NAMALWA (cell line): ENCODE measurements at places on chromosomes 7 and 10.

DNA sequence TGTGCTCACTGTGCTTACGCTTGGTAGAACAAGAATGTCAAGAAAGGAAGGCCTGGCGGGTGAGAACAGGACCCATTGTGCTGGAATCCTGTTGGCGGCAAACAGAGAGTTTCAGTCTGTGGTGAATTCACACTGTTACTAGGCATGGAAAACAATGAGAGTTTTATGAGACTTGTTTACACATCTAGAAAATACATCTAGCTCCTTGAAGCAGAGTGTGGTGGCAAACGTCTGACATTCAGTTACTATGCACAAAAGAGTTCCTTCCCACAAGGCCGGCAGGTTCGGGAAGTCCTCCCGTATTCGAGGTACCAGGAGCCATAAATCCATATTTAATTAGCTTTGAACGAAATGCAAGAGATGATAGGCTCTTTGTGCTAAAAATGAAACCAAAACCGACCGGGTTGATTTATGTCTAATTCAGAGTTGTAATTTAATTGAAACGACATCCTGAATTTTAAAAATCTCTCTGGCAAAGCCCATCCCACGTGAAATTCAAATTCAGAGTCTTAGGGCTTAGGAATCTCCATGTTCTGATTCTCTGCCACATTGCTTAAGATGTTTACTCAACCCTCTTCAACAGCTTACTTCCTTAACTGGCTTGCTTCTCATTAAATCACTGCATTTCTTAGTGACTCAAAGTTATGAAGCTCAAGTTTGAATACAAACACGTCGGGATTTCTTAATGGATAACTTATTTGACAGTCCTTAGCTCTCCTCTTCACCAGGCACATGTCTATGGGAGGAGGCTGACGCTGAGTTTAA, 299.9 kb upstream of the PITRM1 start:
- no peak for DNase-seq

GRCh38 chr7:17056491-17057142, 174.8 kb upstream of the AGR3 start:
- DNase-seq: no peak

DNA sequence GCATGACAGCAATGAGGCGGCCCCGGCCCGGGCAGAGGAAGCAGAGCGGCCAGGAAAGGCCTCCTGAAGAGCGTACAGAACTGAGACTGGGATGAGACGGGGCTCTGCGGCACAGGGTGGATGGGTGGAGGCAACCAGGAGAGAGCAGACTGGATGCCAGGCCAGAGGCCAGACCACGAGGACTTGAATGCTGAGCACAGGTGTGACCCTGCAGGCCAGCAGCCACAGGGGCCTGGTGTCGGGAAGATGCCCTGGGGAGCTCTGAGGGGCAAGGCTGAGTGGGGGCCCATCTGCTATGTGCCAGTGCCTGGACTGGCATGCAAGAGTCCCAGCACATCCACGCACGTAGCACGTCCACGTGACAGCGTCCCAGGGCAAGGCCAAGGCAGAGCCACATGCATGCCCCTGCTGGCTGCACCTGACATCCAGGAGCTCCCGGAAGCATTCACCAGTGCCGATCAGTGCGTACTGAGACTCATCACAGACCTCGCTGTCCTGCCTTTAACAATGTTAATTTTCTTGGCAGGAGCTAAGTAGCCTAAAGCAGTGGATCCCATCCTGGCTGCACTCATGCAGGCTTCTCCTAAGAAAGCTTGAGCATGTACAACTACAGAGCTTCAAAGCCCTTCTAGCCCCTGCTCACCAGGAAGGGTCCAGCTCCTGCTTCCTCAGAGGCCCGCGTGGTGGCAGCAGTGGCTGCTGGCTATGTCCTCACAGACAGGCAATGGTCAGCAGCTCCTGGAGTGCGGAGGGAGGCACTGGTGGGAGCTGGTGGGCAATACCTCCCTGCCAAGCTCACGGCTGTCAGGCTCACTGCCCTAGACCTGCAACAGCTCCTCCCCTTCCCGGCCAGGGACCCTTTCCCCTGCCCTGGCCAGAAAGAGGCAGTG, 18.0 kb downstream of the GRID1 start:
- DNase-seq: no peak

DNA sequence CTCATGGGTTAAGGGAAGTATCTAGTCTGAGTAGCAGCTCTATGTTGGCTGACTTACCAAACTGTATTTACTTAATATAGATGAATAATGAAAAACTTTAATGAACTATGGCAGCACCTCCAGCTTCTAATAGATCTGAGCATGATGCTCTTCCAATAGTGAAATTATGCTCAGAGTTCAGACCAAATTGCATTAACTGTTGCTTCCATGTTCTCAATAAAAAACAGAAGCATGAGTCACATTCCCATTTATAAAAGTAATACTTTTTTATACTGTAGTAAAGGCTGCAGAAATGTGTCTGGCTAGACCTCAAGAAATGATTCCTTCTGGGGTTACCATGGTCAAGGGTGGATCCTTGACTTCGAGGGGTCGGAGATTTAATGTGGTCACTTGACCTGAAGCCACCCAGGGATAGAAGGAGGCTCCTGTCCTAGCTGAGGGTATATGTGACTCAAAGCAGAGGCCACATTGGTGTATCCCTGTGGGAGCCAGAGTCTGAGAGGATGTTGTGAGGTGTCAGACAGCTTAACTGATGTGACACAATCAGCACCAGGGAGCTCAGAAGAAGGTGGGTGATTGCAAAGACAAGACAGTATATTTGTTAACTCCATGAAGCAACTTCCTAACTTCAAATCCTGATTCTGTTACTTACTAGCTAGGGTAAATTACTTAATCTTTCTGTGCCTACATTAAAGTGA, 19.8 kb upstream of the PLCE1 start:
- DNase-seq: no peak

- no peak for DNase-seq
These were observed 266.9 kb upstream of the SHH start for GRCh38 chr7:156079156-156079555.

- DNase-seq: no peak
These were observed 2.6 kb downstream of the ATRNL1 start for GRCh38 chr10:115095758-115096157.

DNA sequence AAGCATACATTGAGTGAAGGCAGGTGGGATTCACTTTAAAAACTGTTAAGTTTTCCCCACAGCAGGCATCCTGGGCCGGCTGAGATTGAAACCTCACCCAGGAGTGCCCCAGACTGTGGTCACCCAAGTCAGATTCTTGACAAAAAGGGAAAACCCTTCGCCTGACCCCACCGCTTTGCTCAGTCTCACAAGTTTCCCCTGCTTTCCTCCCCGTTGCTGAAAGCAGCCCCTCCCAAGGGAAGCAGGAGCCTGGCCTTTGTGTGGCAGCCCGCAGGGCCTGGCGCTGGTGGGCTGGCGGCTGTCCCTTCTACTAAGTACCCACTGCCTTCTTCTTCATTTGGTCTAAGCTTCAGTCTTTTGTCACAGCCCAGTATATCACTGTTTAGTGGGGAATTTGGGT, 16.0 kb downstream of the RNF32 start:
- DNase-seq: no peak

GRCh38 chr10:95300022-95300539, 9.3 kb upstream of the PDLIM1 start:
- DNase-seq: no peak

DNA sequence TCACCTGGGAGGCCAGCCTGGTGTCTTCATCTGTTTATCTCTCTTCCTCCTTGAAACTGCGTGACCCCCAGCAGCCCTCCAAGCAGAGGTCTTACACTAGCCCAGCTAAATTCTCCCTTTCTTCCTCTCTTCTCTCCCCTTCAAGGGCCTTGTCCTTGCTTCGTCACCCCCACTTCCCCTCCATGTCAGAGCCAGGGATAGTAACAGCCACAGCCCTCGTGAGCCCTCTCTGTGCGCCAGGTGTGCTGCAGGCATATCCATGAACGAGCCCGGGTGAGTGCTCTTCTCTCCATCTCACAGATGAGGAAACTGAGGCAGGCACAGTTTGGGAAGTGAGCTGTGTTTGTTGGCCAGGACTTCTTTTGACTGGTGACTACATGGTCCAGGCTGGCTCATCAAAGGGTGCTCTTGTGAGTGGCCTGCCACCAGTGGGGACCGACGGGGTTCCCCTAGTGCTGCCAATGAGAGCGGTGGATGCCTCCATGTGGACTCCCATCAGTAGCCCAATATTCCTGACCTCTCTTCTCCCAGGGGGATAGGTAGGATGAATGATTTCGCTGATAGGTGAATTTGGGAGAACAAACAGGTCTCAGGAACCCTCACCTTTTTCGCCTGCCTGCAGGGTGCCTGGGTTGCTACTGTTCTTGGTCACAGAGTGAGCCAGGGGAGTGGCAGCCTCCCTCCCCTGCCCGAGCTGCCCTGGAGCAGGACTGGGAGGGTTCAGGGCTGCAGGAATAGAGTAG, 38.1 kb downstream of the ADRA2A start:
- DNase-seq: no peak

- DNase-seq: no peak
These were observed 143.0 kb downstream of the RPS24 start for GRCh38 chr10:78176320-78177317.

- DNase-seq: no peak
These were observed 1.6 kb upstream of the GSTO1 start for GRCh38 chr10:104253106-104253505.
